Pancreas (tissue), 10 donors: ENCODE measurements at places on chromosomes 2 and 18. TPM values are rescaled to one million over a fixed set of nuclear protein-coding genes. Genes with fewer than 3 reads are reported as not detected.

Gene ABCG8
- 0.03 TPM for total RNA-seq

Gene POTEC
- total RNA-seq: 0.32 TPM

Gene EGR4
- total RNA-seq: not detected

Gene SERPINB13
- not detected for total RNA-seq

Gene UGT1A4
- total RNA-seq: not detected

Gene CNTNAP5
- total RNA-seq: 0.05 TPM

Gene CCDC68
- total RNA-seq: 5.0 TPM

Gene TMEM178A
- total RNA-seq: 0.67 TPM
